ENCODE measurements at places on chromosomes 12 and 14. TPM values are rescaled to one million over a fixed set of nuclear protein-coding genes. Genes with fewer than 3 reads are reported as not detected.
A peak's percentile ranks its signal among the peaks of the same experiment; 100 is the strongest.

CLEC1B gene
- polyA plus RNA-seq, result 1.2 TPM

ATL1 gene
- 25.1 TPM for polyA plus RNA-seq

CDKN1B gene
- 59.2 TPM for polyA plus RNA-seq

KRT2 gene
- polyA plus RNA-seq, result not detected

RNASE1 gene
- polyA plus RNA-seq, result 1,880 TPM

PYGL gene
- polyA plus RNA-seq, result 12.7 TPM

OSBPL8 gene
- 19.1 TPM for polyA plus RNA-seq

- H3K27me3 ChIP-seq, result no peaks in the 10 kb centered on the region
- no peaks in the 10 kb centered on the region for H3K36me3 ChIP-seq
- H3K4me1 ChIP-seq, result no peaks in the 10 kb centered on the region
These were observed 7.6 kb downstream of the MUCL1 start for GRCh38 chr12:54861927-54862326.

- no peak overlapping the region for H3K27ac ChIP-seq
- H3K4me3 ChIP-seq, result no peak overlapping the region
- H3K27me3 ChIP-seq, result no peaks in the 10 kb centered on the region
- no peaks in the 10 kb centered on the region for H3K36me3 ChIP-seq
- DNase-seq, result no peak
These were observed 12.0 kb downstream of the MEG3 start for GRCh38 chr14:100837805-100838350.

DNA sequence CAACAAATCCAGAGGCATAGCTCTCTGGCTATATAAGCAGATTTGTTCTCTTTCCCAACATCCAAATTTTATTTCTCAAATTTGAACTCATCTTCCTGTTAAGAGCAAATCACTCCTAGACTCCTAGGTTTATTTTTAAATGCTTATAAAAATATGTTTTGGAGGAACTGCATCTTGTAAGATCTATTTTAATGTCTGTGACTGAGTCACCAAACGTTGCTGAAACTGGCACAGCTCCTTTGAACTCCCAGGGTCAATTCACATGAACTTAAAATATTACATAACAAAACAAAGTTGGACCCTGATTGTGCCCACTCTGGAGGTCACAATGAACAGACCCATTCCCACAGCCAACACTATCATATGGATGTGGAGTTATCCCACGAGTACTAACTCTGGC, 23.9 kb downstream of the ANAPC7 start:
- no peaks in the 10 kb centered on the region for H3K4me1 ChIP-seq
- no peaks in the 10 kb centered on the region for H3K36me3 ChIP-seq
- H3K27me3 ChIP-seq, result no peaks in the 10 kb centered on the region

- H3K27ac ChIP-seq, result no peak overlapping the region
- H3K4me3 ChIP-seq, result no peak overlapping the region
- no peaks in the 10 kb centered on the region for H3K36me3 ChIP-seq
- DNase-seq, result no peak
- no peaks in the 10 kb centered on the region for H3K4me1 ChIP-seq
These were observed 9.1 kb downstream of the NTF3 start for GRCh38 chr12:5440978-5441377.

- DNase-seq, result no peak
- H3K4me3 ChIP-seq, result peak overlapping the region; percentile 65
- H3K36me3 ChIP-seq, result no peaks in the 10 kb centered on the region
- peaks cover 5% of the 10 kb centered on the region for H3K4me1 ChIP-seq
- no peaks in the 10 kb centered on the region for H3K27me3 ChIP-seq
These were observed 999 bp upstream of the AK7 start for GRCh38 chr14:96390965-96391292.

DNA sequence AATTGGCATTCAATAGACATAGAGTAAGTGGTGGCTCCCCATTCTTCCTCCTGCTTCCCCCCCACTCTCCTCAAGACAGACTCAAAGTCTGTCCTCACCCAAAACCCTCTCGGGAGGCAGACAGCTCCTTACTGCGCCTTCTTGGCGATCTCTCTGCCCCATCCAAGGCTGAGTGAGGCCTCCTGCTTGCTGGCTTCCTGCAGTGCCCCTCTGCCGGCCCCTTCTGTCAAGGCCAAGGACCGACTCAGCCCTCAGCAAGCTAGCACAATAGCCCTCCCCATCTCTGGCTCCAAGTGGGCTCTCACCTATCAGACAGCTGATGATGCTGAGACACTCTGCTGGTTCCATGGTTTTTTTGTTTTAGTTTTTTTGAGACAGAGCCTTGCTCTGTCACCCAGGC, 62.5 kb upstream of the DLK1 start:
- no peak overlapping the region for H3K4me3 ChIP-seq
- H3K27ac ChIP-seq, result peak overlapping the region; percentile 75
- peaks cover 55% of the 10 kb centered on the region for H3K4me1 ChIP-seq
- H3K27me3 ChIP-seq, result no peaks in the 10 kb centered on the region
- no peaks in the 10 kb centered on the region for H3K36me3 ChIP-seq

DNA sequence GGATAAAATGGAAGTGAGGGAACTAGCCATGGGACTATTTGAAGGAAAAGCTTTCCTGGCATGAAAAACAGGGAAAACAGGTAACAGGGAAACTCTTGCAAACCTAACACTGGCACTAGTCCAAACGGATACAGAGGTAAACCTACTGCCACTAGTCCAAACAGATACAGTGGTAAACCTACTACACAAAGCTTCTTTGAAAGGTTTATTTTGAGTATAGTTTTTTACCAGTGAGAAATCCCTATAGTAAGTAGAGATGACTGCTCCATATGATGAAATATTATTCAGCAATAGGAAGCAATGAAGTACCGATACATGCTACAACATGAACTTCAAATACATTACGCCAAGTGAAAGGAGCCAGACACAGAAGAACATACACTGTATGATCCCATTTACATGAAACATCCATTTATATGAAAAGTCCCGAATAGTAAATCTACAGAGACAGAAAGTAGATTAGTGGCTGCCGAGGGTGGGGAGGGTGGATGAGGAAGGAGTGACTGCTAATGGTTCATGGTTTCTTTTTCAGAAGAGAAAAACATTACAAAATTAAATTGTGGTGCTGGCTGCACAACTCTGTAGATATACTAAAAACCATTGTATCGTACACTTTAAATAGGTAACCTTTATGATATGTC, 25.5 kb downstream of the SPTLC2 start:
- H3K27ac ChIP-seq, result no peak overlapping the region
- H3K36me3 ChIP-seq, result no peaks in the 10 kb centered on the region
- no peaks in the 10 kb centered on the region for H3K4me1 ChIP-seq
- no peak for DNase-seq
- no peaks in the 10 kb centered on the region for H3K27me3 ChIP-seq

DNA sequence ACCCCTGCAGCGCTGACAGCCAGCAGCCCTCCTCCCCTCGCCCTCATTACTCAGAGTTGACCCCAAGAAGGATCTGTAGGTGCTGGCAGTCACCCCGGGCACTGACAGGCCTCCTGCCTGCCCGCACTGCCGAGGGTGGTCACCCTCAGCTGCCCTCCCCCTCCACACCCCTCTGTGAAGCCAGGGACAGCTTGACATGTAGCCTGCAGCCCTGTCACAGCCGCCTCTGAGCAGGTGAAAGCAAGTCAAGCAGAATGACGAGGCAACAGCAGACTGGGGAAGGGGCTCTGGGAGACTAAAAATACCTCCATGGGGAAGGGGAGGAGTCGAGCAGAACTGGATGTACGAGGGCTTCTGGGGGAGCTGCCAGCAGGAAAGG, 178.1 kb downstream of the DPF3 start:
- H3K27me3 ChIP-seq, result no peaks in the 10 kb centered on the region
- no peak overlapping the region for H3K4me3 ChIP-seq
- peak overlapping the region; percentile 74 for H3K27ac ChIP-seq
- peaks cover 20% of the 10 kb centered on the region for H3K4me1 ChIP-seq
- DNase-seq, result peak; percentile 33
- H3K36me3 ChIP-seq, result no peaks in the 10 kb centered on the region

DNA sequence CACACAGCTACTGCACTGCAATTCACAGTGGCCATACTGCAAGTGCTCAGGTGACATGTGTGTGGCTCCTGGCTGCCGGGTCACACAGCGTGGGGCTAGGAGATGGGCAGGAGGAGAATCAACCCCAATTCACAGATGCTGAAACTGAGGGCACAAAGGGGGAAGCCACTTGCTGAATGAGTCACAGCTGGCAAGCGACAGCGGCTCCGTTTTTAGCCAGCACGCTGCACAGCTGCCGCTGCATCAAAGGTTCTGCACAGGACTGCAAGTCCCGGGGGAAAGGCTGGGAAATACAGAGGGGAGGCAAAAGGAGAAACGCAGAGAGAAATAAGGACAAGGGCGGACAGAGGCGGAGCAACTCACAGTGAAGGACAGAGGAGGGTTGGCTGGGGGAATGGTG, 57.9 kb downstream of the KDM2B start:
- no peak overlapping the region for H3K27ac ChIP-seq

GRCh38 chr14:89813617-89814031, 140.9 kb downstream of the EFCAB11 start:
- no peak for DNase-seq
- H3K4me1 ChIP-seq, result peaks cover 7% of the 10 kb centered on the region
- H3K27me3 ChIP-seq, result no peaks in the 10 kb centered on the region
- no peak overlapping the region for H3K4me3 ChIP-seq
- no peak overlapping the region for H3K27ac ChIP-seq
- H3K36me3 ChIP-seq, result no peaks in the 10 kb centered on the region

DNA sequence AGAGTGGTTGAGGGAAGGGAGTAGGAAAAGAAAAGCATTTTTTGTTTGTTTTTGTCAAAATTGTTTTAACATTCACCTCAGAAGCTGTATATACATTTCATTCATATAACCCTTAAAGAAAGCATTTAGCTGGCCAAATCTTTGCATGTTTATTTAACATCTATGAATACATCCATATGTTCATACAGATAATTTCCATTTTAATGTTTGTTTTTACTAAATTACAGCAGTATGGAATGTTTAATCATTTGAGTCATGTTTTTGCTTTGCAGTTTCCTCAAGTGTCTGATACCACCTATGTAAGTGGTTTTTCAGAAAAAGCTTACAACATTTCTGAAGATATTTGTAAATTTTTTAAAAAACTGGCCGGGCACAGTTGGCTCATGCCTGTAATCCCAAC, 84.3 kb upstream of the ATF1 start:
- no peak overlapping the region for H3K4me3 ChIP-seq
- H3K4me1 ChIP-seq, result no peaks in the 10 kb centered on the region
- DNase-seq, result no peak
- H3K36me3 ChIP-seq, result no peaks in the 10 kb centered on the region
- H3K27me3 ChIP-seq, result no peaks in the 10 kb centered on the region
- H3K27ac ChIP-seq, result no peak overlapping the region

DNA sequence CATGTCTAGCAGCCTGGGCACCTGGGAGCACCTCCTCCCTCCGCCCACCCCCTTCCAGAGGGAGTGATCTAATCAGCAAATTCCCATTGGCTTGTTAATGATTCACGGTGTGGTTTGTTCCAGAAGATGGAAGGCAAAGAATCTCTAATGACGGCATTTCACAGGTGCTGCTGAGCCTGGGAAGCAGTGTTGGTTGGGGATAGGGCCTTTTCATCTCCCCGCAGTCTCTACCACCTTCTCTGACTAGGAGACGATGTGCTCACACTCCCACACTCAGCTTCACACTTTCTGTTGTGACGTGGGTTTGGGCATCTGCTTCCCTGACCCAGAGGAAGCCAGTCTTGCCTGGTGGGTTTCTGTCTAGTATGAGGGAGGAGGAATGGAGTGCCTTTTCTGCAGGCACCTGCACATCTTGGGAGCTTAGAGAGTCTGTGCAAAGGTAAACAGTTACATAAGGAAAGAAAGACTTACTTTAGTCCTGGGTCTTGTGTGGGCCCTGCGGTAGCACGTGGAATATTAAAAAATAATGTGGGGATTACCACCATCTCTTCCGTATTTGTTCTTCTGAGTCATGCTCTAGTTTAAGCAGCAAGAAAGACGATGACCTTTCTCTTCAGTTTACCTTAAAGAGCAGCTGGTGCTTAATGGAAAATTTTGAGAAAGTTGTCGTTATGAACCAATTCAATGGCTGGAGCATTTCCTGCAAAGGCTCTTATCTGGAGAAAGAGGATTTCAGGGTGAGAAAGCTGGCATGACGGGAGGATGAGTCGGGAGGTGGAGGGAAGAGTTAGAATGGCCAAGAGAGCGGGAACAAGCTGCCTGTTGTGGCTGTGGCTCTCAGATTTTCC, 70.6 kb upstream of the ARHGAP5 start:
- no peak overlapping the region for H3K27ac ChIP-seq
- H3K4me3 ChIP-seq, result no peak overlapping the region
- H3K36me3 ChIP-seq, result no peaks in the 10 kb centered on the region
- H3K4me1 ChIP-seq, result peaks cover 9% of the 10 kb centered on the region
- DNase-seq, result no peak

DNA sequence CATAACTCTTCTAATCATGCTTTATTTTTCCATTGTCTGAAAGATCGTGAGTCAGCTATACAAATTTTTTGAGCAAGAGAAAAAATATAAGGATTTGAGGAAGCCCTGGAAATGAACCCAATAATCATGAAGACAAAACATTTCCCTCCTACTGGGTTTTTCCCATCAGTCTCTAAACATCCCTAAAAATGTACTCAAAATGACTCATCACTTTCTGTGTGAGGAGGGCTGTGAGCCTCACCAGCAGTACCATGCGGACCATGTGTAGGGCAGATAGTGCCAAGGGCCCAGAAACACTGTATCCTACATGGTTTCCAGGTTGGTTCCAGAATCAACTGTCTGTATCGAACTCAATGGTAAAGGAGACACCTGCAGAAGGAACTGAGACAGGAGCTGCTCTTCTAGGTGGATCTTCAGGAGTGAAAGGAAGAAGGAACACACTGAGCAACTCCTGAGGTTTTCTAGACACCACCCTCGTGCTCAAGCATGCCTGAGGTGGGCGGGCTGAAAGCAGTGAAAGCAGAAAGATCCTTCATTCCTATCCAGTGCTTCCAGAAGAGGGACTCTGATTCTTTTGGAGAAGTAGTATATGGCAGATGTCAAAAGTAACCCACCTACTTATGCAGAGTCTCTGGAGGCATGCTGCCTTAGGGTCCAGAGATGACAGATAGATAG, 48.6 kb upstream of the RHOJ start:
- H3K4me3 ChIP-seq, result no peak overlapping the region
- no peak overlapping the region for H3K27ac ChIP-seq
- no peaks in the 10 kb centered on the region for H3K27me3 ChIP-seq
- H3K4me1 ChIP-seq, result no peaks in the 10 kb centered on the region
- H3K36me3 ChIP-seq, result no peaks in the 10 kb centered on the region
- no peak for DNase-seq

- H3K4me3 ChIP-seq, result no peak overlapping the region
- no peaks in the 10 kb centered on the region for H3K27me3 ChIP-seq
- DNase-seq, result peak; percentile 25
- no peaks in the 10 kb centered on the region for H3K36me3 ChIP-seq
- H3K4me1 ChIP-seq, result peaks cover 4% of the 10 kb centered on the region
These were observed 15.6 kb downstream of the PLBD2 start for GRCh38 chr12:113373969-113374368.

GRCh38 chr14:104561124-104561557, 18.4 kb upstream of the C14orf180 start:
- no peak for DNase-seq
- H3K27ac ChIP-seq, result no peak overlapping the region
- H3K4me3 ChIP-seq, result no peak overlapping the region
- peaks cover 3% of the 10 kb centered on the region for H3K4me1 ChIP-seq
